Activated CD4-positive, alpha-beta memory T cell treated with anti-CD3 and anti-CD28 coated beads, Interleukin-2, amount 10 ng/mL, durations not matched to agents 7 days and 5 days (primary cell): ENCODE measurements at places on chromosomes 2 and 18. TPM values are rescaled to one million over a fixed set of nuclear protein-coding genes. Genes with fewer than 3 reads are reported as not detected.

GRCh38 chr2:127382831-127383230 lies 4.9 kb downstream of the MAP3K2 start:
- peaks cover 21% of the 10 kb centered on the region for H3K36me3 ChIP-seq
- DNase-seq, result no peak
- H3K4me1 ChIP-seq, result peaks cover 43% of the 10 kb centered on the region
- H3K4me3 ChIP-seq, result no peak overlapping the region
- H3K27me3 ChIP-seq, result no peaks in the 10 kb centered on the region

The PHLPP1 gene
- 8.1 TPM for total RNA-seq

DNA sequence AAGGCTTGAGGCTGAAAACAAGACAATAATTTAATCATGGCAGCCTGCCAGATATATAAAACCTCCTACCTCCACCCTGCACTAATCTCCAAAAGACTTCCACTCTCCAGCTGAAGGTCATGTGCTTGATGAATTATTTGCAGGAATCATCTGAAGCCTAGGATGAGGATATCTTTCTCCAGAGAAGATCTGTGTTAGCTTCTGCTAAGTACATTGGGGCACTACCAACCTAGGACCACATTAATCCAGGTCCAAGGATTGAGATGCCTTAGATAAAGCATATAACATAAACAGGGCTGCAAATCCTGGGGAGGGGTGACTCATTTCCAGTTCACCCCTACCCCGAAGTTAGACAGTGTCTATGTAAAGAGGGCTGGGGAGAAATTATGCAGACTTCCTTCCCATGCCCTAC lies 80.5 kb upstream of the FRZB start:
- H3K4me3 ChIP-seq, result no peak overlapping the region
- no peak for DNase-seq
- no peaks in the 10 kb centered on the region for H3K27me3 ChIP-seq
- no peak overlapping the region for H3K27ac ChIP-seq
- H3K36me3 ChIP-seq, result peaks cover 6% of the 10 kb centered on the region

The ACOXL gene
- total RNA-seq, result 0.18 TPM

The ASXL3 gene
- not detected for total RNA-seq

The TET3 gene
- 10.1 TPM for total RNA-seq

GRCh38 chr2:160241251-160242137 lies 41.4 kb upstream of the ITGB6 start:
- no peak for DNase-seq
- no peak overlapping the region for H3K27ac ChIP-seq
- peaks cover 4% of the 10 kb centered on the region for H3K27me3 ChIP-seq
